Right kidney (tissue), 9 donors: ENCODE measurements at places on chromosomes 1 and 21.

DNA sequence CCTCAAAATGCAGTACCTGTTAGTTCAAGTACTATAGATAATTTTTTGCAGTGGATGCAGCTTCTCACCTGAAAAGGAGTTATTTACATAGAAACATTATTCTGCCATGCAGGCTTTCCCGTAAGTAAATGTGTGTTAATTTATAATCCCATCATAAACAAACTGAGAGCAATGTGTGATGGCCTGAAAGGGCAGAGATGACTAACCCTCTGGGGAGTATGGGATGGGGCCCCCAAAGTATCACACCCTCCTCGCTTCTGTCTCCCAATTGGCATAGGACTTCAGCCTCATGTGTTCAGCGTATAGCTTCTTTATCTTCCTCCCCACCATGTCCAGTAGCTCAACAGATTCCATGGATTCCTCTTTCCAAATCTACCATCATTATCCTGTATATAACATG lies 7.6 kb downstream of the HMGCL start:
- DNase-seq: no peak

- no peak for DNase-seq
Observed at GRCh38 chr1:97314685-97315084, 593.1 kb downstream of the PTBP2 start.

DNA sequence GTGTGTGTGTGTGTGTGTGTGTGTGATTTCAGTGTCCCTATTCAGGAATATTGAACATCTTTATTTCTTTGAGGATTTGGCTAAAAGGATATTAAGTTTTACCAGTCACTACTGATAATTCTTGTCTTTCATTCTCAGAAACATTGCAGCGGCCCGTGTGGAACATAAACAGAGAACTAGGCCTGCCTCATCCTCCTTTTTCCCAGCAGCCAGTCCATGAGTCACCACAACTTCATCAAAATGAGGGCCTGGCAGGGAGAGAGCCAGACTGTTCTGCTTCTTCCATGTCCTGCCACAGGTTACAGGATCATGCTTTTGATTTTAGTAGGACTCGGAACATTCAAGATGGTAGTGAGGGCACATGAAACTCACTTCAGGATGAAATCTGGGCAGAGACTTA lies 50.7 kb downstream of the LRIG2 start:
- DNase-seq: no peak

GRCh38 chr1:16165073-16165364 lies 9.2 kb upstream of the EPHA2 start:
- no peak for DNase-seq

DNA sequence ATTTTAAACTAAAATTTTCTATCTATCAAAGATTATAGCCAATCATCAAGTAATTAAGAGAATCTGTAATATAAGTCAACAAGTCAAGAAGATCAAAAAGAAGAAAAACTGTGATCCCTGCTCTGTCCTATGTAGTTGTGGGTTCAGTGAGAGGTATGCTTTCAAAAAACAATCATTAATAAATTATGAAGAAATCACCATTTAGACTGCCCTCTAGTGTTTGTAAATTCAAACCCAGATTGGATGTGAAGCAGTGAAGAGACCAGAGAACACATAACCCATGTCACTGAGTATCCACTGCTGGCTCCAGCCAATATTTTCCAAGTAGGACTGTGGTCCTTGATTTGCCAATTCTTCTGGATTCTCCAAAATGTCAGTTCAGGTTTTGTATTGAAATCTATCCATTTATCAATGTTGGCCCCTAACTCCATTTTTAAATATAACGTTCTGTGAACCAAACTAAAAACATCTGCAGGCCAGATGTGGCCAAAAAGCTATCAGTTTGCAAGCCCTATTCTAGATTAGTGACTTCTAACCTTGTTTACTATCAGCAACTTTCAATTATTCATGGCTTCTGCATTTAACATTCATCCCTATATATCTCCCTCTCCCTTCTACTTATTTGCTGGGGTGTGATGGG lies 467.5 kb upstream of the CXADR start:
- no peak for DNase-seq
